ENCODE measurements at places on chromosomes 2 and 18.

GRCh38 chr2:178066890-178067669 is 5.5 kb downstream of the PDE11A start:
- no peak for DNase-seq

DNA sequence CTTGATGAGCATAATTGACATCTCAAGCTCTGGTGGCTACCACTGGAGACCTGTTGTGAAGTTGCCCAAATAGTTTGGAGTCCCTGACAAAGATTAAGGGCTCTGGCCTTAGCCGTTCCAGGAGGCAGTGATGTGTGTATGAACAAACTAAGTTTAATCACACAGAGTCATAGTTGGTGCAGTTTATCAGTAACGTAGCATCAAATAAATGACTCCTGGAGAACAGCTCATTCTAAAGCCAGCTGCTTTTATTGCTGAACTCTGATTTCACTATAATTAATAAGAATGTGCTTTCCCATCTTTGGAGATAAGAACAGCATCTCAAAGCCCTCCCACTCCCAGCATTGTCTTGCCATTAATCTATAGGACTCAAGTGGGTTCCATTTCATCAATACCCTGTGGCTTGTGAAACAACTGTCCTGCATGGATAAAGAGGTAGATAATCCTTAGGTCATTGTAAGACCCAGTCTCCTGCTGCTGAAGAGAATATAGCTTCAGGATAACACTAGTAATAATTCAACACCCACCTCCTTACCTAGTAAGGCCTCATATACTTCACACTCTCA is 211.4 kb upstream of the THUMPD2 start:
- no peak for DNase-seq

DNA sequence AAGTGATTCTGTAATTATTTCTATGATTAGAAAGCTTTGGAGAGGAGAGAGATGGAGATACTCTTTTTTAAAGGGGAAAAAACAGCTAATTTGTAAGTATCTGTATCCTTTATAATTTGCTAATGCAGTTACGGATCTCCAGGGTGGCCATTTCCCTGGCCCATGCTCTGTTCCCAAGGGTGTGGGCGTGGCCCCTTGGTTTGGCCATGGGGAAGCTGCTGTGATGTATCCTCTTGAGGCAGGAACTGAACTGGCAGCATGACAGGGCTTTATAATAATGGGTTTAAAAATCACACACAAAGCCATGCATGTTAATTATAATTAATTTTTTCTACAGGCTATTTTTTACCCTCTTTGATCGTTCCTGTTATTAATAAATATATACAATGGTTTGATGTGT is 27.0 kb downstream of the TRAPPC12 start:
- no peak for DNase-seq

GRCh38 chr2:200705305-200706041 is 106.2 kb upstream of the BZW1 start:
- no peak for DNase-seq

DNA sequence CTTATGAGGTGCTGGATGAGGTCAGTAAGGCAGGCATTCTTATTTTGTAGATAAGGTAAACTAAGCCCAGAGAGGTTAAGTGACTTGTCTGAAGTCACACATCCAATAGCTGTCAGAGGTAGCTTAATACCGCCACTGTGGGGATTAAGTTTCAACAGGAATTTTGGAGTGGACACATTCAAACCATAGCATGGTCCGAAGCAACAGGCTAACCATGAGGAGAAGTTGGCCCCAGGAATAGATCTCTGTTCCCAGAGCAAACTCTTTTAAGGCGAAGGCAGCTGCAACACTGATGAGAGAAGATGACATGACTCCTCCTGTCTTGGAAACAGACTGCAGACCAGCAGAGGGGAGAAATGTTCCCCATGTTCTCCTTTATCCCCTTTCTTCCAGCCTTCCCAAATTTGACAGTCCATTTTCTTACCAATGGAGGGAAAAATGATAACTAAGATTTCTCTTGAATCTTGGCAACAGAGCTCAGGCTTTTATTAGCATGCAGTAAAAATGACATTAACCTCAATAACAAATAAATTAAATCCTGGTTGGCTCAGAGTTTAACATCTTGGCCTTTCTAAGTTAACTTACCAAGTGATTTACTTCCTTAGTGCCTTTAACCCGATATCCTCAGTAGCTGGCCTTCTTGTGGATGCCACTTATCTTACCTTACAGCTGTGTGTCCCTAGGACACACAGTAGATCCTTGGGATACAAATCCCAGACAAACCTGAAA is 67.9 kb upstream of the STPG4 start:
- DNase-seq = no peak

DNA sequence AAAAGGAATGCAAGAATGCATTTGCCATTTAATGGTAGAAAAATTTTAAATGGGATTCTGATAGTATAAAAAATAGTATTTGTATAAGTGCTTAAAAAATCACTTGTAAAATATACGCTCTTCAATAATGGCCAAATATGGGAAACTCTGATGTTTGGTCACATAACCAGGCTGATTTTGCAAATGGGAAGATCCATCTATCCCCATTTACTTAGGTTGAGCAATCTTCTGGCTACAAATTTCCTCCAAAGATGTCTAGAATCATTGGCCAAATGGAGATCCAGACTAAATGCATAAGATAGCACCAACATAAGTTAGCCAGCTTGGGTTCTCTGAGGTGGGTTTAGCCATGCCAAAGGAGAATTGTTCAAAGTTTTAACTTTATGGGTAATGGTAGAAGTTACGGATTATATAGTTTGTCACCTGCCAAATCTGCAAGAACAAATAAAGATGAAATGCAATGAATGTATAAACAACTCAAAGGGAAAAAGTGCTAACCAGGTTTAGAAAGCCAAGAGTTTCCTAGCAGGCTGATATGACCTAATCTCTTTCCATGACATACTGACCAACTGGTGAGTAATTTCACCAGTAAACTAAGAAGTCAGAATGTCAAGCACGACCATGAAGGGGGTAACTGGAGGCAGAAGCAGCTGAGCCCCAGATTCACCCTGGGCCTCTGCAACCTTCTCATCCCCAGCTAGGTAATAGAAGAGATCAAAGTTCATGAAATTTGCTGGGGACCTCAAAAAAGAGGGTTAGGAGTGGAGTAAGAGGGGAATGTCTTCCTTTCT is 10.0 kb downstream of the RHOB start:
- DNase-seq = no peak

GRCh38 chr2:228876276-228876675 is 394.8 kb downstream of the PID1 start:
- DNase-seq = no peak

Data from H54 (cell line).